ENCODE measurements at places on chromosomes 6 and 20.

DNA sequence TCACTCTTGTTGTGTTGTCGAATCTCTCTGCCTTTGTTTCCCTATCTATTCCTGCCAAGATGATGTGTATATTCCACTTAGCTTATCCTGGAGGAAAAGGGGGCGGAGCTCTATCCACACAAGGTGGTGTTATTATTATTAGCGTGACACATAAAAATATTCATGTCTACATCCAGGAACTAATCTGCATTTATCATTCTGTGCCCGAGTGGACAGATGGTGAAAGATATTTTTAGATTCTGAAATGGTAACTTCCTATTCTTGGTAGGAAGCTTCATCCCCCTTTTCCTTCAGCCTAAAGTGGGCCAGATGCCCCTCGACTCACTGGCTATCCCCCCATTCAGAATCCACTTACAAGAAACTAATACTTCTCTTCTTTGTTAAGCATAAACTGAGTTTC lies 2.0 kb downstream of the XKR7 start:
- no peak for DNase-seq

GRCh38 chr6:125983246-125983945 lies 2.9 kb upstream of the TRMT11 start:
- DNase-seq: no peak

DNA sequence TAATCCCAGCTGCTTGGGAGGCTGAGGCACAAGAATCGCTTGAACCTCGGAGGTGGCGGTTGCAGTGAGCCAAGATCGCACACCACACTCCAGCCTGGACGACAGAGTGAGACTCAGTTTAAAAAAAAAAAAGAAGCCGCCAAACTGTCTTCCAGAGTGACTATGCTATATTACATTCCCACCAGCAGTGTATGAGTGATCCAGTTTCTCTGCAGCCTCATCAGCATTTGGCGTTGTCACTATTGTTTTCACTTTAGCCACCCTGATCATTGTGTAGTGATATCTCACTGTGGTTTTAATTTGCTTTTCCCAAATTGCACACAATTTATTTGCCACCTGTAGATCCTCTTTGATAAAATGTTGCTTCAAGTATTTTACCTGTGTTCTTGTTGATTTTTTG lies 6.0 kb upstream of the AKAP12 start:
- no peak for DNase-seq

DNA sequence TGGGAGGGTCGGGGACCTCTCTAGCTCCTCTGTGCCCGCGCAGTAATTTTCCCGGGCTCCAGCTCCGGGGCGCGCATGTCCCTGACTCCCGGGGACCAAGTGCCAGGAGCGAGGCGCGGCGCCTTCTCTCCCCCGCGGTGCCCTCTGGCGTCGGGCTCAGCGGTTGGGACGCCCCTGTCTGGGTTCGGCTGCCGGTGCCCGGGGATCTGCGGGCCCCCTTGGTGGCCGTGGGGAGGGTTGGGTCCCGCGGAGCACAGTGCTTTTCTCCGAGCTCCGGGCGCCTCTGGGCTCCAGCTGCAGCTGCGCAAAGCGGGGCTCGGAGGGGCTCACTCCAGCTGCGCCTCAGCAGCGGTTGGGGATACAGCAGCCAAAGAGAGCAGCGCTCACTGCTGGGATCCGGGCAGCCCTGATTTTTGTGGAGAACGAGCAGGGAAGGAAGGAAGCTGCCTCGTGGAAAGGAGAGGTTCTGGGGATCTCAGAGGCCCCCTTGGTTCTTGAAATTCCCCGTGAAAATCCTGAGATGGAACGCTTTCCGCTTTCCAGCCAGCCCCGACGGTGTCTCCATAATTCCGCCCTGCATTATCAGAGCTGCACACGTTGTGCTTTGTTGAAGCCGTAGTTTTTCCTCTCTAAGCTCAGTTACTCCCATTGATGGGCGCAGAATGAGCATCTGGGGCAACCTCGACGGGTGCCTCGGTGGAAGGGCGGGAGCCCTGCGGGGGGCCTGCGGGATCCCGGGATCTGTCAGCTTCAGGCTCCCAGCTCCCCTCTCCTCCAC lies 861 bp downstream of the PPP1R14C start:
- no peak for DNase-seq

GRCh38 chr6:153207006-153207405 lies 75.9 kb upstream of the RGS17 start:
- DNase-seq: no peak

GRCh38 chr6:46452312-46452917 lies 38.8 kb downstream of the RCAN2 start:
- DNase-seq: no peak

DNA sequence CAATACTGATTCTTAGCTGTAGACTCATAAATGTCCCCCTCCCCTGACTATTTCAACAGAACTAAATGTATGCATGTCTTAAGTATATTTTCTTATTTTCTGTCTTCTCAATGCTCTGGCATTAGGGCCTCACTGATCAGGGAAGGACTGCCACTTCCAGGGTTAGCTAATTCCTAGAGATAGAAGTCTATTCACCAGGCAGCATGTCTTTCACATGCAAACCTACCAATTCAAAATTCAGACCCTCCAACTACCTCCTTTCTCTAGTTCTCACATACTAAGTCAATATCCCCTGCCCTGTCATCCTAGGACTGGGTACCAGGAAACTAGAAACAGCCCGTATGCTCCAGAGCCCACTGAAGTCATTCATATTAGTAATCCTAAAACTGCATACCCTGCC lies 132.3 kb downstream of the RALGAPA2 start:
- no peak for DNase-seq

- DNase-seq: peak; percentile 72
Observed at GRCh38 chr20:15475483-15475882, 1097.8 kb downstream of the KIF16B start.

DNA sequence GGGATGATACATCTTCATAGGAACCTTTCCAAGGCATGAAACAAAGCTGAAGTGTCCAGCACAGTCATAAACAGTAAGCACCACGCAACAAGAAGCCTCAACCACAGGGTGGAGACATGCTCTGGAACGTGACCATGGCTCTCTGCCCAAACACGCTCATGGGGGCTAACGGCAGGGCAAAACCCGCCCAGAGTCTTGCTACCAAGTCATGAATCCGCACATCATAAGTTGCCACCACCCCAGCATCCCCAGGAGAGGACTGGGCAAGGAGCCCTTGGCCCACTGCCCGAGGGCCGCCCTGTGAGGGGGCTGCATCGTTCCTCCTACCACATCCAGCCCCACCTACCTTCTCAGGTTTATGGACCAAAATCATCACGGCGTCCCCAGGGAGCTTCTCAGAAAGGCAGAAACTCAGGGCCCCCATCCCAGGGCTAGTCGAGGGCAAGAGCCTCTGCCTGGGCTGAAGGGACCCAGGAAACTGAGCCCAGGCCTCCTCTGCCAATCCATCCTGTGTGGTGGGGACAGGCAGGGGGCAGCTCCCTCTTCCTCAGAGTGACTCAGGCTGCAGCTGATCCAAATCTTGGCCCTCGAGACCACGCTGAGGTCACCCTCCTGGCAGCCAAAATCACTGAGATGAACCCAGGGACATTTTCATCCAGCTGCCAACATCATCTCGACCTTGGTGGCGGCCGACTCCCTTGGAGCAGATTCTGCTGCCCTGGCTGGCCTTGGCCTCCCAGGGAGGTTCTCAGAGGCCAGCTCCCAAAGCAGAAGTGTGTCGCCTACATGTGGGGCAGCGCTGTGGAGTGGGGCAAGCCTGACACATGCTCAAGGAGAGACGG lies 42.6 kb downstream of the BMP7 start:
- DNase-seq: peak; percentile 81

GRCh38 chr6:154476494-154476893 lies 34.0 kb downstream of the CNKSR3 start:
- DNase-seq: no peak

DNA sequence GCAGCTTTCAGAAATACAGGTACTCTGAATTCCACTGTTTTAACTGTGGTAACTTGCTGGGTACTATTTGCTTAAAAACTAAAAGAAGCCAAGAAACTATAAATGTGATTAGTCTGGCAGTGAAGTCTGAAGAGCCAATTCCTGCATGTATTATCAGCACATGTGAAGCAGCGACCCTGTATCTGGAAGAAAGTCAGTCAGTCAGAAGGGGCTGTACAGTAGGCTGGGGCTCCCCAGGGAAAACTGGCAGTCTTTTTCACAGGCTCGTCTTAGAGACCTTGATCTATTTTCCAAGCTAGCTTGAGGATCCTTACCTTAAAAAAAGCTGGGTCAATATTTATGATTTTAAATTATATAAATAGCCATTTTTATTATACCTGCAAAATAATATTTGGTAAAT lies 104.9 kb downstream of the PDSS2 start:
- no peak for DNase-seq

DNA sequence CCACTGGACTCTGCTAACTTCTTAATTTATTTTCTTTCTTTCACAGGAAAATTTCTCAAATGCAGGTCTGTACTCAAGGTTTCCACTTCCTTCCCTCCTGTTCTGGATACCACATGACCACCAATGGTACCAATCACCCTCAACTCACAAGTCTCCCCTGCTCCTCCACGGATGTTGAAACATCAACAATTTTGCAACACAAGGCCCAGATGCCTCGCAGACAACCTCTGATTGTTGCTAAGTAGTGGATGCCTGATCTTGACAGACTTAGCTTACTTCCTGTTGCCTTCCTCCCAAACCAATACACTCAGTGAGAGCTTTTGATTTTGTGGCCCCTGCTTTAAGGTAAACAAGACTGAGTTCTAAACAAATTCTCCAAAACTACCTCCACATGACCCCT lies 146.6 kb downstream of the FRK start:
- no peak for DNase-seq

- DNase-seq: no peak
Observed at GRCh38 chr20:437787-438486, 24.4 kb downstream of the TBC1D20 start.

- DNase-seq: no peak
Observed at GRCh38 chr6:137883400-137884148, 16.5 kb downstream of the TNFAIP3 start.

GRCh38 chr6:140276133-140276532 lies 901.7 kb upstream of the CITED2 start:
- DNase-seq: no peak

GRCh38 chr6:31621991-31622390 lies 1.5 kb downstream of the PRRC2A start:
- no peak for DNase-seq

GRCh38 chr6:18148304-18149025 lies 6.4 kb downstream of the TPMT start:
- no peak for DNase-seq

DNA sequence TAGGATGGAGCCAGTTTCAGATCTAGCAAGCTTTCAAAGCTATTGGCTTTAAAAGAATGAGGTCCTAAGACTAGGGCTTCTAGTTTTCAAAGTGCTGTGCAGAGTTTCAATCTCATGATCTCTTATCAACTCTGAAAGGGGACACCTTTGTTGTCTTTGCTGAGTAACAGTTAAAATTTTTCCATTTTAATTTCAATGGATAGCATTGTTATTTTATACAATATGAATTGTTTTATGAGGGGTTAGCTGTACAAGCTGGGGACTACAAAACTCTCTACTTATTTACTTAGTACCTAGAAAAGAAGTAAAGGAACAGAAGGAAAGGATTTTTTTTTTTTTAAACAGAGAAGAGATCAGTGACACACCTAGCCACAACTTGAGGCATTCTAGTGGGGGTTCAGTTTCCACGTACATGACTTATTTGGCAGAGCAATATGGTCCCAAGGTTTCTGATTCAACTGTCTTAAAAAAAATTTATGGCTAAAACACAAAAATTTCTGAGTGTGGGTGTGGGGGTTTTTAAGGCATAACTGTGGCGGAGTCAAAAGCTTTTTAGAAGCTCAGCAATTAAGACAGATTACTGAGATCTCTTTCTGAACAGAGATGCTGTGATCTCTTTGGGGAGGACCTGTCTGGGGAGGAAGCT lies 46.1 kb upstream of the JAG1 start:
- no peak for DNase-seq

GRCh38 chr6:85157311-85157710 lies 292.6 kb upstream of the NT5E start:
- DNase-seq: no peak

DNA sequence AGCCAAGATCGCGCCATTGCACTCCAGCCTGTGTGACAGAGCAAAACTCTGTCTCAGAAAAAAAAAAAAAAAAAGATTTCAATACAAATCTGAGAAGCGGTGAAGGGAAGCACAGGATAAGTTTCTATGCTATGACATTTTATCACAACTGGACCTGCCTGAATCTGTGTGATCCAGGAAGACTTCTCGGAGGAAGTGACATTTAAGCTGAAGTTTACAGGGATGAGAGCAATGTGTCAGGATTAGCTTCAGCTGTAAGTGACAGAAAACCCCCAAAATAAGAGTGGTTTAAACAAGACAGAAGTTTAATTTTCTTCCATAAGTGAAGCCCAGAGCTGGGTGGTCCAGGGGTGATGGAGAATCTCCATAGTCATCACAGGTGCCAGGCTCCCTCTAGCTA lies 33.4 kb upstream of the MRPS18A start:
- no peak for DNase-seq

GRCh38 chr6:31037682-31038081 lies 27.4 kb downstream of the MUC22 start:
- no peak for DNase-seq

DNA sequence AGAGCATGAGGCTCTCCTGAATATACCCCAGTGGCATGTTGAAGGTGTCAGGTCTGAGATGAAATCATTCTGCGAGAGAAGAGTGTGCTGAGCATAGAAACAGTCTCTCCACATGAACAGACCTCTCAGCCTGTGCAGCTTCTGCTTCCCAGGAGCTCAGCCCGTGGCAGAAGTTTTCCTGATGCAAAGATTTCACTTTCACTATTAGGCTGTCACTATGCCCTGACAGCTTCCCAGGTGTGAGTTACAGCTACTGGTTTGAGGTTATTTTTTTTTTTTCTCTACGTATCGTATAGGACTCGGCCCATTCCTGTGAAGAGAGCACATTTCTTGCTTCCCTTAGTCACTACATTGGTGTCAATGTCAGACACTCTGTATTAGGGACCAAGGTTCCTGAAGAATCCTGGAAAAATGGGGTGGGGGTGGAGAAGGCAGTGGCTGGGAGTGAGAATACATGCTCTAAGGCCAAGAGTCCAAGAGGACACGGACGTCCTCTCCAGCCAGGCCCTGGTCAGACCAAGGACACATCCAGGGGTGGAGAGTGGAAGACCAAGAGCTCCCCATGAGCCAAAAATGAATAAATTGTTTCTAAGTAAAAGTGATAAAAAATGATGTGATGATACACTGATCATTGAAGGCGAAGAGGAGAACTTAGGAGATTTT lies 121.2 kb upstream of the AKAP12 start:
- no peak for DNase-seq

DNA sequence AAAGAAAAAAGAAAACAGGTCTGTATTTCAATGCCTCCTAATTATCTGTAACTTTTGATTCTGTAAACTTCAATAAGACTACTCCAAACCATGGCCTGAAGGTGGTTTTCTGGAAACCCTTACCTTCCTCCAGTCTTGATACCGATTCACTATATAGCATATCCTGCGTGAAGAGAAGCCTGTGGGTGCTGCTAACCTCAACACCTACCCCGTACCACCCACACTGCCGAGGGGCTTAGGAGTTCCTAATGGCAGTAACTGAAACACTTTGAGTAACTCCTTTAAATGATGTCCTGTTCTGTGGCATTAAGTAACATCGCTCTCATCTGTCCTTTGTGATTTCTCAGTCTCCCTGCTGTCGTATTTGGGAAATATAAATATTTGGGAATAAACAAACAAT lies 104.5 kb upstream of the CARMIL1 start:
- no peak for DNase-seq

GRCh38 chr6:34144581-34145160 lies 1.2 kb downstream of the GRM4 start:
- DNase-seq: peak; percentile 15
